ENCODE measurements at places on chromosomes 7 and 10.

- no peak for DNase-seq
Observed at GRCh38 chr10:78602201-78602932, 466.4 kb upstream of the ZMIZ1 start.

DNA sequence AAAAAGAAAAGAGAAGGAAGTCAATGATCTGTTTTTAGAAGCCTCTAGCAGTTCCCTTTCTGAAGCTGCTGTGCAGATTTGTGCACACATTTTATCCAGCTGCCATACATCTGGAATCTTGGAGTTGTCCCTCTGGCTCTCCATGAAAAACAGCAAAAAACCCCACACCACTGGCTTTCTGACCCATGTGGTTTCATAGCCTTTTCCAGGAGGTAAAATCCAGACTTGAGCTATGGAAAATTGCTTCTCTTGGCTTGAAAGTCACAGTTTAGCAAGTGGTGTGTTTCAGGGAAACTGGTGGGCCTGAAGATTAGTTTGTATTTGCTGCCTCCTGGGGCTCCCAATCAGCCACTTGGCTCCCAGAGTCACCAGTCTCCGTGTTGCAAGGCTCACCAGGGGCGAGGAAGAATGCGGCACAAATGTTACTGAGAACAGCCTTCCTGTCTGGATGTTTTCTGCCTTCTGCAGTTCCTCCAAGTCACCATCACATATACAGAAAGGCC is 50.1 kb upstream of the ADRB1 start:
- DNase-seq = no peak

DNA sequence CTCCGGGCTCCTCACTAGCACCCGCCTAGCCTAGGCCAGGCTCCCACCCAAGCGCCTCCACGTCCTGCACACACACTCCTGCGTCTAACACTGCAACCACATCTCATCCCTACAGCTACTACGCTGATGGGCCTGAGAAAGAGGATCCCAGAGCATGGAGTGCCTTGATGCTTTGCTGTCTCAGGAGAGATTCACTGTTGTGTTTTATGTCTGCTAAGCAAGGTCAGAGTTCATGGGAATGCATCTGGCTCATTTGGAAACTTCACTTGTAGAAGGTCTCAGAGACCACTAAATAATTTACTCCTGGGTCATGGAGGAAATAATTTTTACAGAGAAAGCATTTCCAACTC is 88.7 kb downstream of the SLIT1 start:
- DNase-seq = no peak

GRCh38 chr10:49577182-49577925 is 32.8 kb upstream of the SLC18A3 start:
- DNase-seq = no peak

GRCh38 chr7:23476286-23477156 is 6.2 kb upstream of the IGF2BP3 start:
- DNase-seq = no peak

DNA sequence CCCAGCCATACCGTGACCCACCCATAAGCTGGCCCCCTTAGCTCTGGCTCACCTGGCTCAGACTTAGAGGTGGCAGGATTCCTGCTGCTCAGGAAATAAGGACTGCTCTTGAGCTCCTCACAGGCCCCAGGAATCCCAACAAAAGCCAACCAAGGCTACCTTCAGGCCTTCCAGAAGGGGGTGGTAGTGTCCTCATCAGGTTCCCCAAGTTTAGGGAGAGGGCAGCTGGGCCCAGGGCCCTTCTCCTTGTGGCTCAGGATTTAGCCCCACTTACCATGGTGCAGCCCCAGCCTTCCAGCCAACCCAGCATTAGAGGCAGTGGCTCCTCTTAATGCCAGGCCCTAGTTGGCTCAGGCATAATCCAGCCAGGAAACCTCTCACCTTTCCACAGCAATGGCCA is 23.5 kb downstream of the NPFFR1 start:
- DNase-seq = no peak

DNA sequence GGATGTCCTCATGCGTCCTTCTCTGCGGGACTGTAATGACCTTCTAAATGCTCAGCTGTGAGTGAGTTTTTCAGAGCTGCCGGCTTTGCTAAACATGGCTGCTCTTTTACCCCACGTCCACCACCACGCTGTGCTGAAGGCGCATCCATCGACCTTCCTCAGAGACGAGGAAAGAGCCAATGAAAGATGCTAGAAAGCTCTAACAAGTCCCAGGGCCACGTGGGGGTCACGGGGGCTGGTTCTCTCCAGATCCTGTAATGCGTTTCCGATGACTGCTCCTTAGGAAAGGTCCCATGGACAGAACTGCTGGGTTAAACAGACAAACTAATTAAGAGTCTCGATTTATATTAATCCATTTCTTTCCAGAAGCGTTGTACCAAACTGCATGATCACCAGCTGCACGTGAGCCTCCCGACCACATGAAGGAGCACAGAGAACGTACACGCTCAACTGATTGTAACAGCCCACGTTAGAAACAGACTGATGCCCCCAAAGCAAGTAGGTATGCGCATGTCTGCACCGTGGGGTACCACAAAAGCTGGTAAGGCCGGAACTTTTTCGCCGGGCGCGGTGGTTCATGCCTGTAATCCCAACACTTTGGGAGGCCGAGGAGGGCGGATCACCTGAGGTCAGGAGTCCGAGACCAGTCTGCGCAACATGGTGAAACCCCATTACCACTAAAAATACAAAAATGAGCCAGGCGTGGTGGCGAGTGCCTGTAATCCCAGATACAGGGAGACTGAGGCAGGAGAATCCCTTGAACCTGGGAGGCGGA is 109.6 kb downstream of the TCERG1L start:
- DNase-seq = no peak

- no peak for DNase-seq
Observed at GRCh38 chr10:111335826-111336225, 259.0 kb downstream of the ADRA2A start.

GRCh38 chr7:130441408-130441869 is 623 bp upstream of the CEP41 start:
- no peak for DNase-seq

GRCh38 chr7:45001138-45001694 is 1.2 kb downstream of the CCM2 start:
- no peak for DNase-seq

DNA sequence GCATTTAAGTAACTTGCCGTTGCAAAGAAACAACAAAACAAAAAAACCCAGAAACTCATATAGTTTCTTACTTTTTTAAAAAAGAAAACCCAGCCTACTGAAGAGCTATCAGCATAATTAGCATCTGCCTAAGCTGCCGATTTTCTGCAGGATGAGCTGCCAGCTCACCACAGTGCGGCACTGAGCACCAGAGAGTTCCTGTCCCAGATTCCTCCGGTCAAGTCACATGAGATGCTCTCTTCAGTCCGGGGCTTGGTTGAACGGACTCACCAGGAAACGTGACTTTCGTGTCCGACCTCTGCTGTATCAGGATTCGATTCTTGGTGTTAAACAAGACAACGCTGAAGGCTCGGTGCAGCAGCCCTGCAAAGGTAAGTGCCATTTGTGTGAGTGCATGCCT is 3.2 kb downstream of the IDI2 start:
- no peak for DNase-seq

GRCh38 chr10:58796242-58796641 is 283.6 kb downstream of the BICC1 start:
- no peak for DNase-seq

DNA sequence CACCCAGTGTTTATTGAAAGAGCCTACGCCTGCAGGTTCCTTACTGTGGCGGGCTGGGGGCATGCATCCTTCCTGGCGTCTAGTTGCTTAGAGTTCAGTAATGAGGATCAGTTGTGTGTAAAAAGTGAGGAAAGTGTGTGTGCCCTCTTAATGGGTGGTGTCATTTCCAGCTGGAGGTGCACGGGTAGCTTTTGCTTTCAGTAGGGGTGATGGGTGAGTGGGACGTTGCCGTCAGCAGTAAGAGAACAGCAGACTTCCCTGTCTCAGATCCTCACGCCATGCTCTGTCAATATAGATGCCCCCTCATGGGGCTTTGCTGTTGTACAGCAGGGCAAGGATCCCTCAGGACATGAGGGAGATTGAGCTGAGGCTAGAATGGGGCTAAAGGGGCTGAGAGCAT is 352.6 kb upstream of the GALNT17 start:
- no peak for DNase-seq

DNA sequence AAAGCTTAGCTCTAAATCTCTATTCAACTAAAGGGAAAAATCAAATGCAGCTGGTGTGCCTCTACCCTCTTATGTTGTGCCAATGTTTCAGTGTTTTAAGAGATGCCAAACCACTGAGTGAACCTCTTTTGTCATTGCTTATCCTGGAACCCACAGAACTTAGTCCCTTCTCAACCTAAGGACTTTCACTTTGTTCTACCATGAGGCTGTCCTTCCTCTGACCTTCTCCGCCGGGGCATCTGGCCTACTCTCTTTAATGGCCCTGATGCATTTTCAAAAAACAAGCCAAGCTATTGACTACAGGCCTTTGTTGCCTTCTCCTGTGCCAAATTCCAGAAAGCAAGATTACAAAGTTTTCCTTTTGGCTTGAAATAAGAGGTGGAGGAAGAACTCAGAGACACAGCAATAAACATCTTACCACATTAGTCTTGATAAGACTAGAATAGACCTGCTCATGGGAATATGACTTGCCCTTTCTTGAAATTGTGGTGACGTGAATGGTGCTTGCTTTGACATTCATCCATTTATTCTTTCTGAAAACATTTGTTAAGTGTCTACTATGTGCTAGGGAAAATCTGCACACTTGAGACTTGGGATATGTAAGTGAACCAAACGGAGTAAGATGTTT is 253.2 kb upstream of the SMIM30 start:
- DNase-seq = no peak

DNA sequence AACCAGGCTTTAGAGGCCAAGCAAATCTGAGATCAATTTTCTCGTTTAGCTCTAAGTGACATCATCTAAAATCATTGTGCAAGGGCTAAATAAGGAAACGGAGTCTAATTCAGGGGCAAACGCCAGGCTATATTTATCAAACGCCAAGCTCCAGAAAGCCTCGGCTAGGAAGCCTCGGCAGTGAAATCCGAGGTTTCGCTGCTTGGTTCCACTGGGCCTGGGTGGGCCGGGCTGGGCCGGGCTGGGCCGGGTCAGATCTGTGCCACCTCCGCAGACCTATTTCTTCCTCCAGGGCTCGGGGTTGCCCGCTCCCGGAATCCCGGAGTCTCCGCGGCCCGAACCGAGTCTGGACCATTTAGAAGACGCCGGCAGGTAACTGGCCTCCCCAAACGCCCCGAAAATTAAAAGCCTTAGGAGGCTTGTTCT is 459 bp upstream of the FEZF1 start:
- DNase-seq = no peak

DNA sequence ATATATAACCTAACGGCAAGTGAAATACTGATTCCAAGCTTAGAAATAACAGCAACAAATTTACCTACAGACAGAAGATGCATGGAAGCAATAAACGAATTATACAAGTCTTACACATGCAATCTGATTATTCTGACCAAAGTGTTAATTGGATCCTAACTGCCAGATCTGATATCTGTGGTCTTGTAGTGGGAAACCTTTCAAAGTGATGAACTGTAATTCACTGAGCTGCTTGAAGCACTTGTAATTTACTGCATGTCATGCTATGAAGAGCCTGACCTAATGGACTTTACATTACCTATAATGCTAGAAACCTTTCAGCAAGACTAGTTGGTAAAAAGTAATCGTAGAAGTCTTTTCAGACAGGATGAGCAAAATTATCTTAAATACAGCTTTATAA is 205.6 kb downstream of the FOXP2 start:
- DNase-seq = no peak

GRCh38 chr7:101941481-101942383 is 124.3 kb downstream of the CUX1 start:
- DNase-seq = no peak

DNA sequence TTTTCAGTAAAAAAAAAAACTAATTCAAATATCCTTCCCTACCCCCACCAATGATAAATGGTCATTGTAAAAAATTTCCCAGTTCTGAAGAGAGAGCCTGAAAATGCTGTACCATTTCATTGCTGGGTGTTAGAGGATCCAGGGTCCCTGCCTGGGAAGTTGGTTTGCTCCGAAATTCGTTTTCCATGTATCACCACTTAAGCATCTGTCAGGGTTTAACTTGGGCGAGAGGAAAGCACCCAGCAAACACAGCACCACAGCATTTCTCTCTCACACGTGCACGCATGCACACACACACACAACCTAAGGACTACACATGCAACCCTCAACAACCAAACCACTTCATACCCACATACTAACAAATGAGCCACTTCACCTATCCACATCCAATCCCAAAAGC is 42.1 kb upstream of the EMX2 start:
- DNase-seq = no peak

DNA sequence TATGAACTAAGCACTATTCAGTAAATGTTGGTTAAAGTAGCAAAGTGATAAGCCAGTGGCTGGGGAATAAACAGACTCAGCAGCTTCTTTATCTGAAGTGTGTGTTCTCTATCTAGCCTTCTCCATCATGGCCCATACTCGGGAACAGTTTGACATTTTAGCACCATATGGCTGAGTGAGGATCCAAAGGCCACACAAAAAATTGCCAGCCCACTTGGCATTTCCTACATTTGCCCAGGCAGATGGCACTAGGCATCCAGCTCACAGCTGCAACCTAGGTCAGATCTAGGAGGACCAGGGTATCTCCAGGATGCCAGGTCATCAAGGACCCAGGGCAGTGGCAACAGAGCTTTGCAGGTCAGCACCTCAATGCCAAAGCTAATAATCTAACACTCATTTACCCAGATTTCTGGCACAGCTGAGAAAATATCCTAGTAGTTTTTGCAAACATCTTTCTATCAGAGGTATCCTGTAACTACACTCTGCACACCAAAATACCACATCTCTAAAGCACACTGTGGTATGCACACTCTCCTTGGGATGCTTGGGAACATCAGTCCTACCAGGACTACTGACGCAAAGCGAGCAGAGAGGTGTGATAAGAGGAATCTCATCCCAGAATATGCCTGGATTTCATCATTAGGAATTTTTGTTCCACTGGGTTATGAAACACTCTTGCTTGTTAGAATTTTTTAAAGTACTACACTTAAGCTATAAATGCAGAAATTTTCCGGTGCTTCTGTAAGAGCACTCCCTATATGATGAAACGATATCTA is 61.7 kb downstream of the DOCK4 start:
- no peak for DNase-seq

- DNase-seq = no peak
Observed at GRCh38 chr10:75451831-75452230, 20.4 kb downstream of the LRMDA start.

GRCh38 chr7:128121711-128122530 is 90.7 kb upstream of the LRRC4 start:
- DNase-seq = no peak

GRCh38 chr7:1108264-1108920 is 20.5 kb downstream of the GPER1 start:
- no peak for DNase-seq
